ENCODE measurements at places on chromosomes 7 and 10. TPM values are rescaled to one million over a fixed set of nuclear protein-coding genes. Genes with fewer than 3 reads are reported as not detected.
A peak's percentile ranks its signal among the peaks of the same experiment; 100 is the strongest.

DNA sequence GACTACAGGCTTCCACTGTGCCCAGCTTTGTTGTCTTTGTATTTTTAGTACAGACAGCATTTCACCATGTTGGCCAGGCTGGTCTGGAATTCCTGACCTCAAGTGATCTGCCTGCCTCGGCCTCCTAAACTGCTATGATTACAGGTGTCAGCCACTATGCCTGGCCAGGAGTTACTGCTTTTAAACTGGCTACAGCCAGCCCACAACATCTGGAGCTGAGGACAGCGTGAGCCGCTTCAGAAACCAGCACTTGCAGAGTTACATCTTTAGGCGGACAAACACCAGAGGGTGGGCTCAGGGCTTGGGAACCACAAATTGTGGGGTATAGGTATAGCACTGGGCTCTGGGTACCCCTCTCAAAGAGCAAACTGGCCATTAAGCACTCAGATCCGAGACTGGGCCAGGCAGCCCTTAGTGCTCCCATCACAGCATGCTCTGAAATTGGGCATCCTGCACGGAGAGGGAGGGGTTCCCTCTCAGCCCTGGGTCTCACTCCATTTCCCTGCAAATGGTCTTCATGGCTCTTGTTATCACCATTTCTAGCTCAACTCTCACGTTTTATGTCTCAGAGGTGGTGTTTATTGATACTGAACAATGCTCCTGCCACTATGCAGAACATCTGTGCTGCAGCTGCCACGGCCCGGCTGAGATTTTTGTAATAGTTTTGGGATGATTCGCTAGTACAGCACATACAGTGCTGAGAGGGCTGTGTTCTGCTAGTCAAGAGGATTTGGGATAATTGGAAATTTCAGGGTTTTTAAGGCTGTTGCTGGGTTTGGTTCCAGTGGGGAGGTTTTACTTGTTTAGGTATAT is 146.4 kb upstream of the LYZL2 start:
- no peak for DNase-seq

Gene NME8
- total RNA-seq = not detected

Gene C10orf71
- total RNA-seq = 0.99 TPM

Gene OPN1SW
- total RNA-seq = not detected

Gene TAS2R16
- not detected for total RNA-seq

Gene STX1A
- total RNA-seq = 9.9 TPM

Gene WDFY4
- 2.3 TPM for total RNA-seq

Gene HNRNPA2B1
- 306 TPM for total RNA-seq

DNA sequence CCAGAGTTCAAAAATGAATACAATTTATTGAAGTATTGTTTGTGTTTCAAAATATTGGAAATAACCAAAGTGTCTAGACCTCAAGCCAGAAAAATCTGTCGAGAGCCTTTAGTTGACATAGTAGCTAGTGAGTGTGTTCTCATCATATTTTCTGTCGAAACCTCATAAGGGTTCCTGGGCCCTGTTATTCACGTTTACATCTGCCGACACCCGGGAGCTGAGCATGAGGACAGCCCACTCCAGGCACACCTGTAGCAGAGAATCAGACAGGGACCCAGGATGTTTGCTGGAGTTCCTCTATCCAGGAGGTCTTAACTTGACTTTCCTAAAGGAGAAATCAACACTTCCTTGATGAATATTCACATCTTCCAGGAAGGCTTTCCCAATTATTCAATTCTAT is 72.1 kb upstream of the FGL2 start:
- no peak for DNase-seq

DNA sequence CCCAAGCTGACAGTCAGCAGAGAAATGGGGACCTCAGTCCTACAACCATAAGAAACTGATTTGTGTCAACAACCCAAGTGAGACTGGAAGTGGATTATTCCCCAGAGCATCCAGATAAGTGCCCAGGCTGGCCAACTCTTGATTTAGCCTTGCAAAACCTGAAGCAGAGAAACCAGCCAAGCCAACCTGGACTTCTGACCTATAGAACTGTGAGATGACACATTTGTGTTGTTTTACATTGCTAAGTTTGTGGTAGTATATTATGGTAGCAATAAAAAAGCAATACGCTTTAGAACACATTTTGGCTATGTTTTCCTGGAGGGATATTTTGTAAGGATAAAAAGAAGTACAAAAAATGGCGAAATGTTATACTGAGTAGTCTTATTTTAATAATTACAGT is 19.7 kb upstream of the CCDC6 start:
- no peak for DNase-seq

DNA sequence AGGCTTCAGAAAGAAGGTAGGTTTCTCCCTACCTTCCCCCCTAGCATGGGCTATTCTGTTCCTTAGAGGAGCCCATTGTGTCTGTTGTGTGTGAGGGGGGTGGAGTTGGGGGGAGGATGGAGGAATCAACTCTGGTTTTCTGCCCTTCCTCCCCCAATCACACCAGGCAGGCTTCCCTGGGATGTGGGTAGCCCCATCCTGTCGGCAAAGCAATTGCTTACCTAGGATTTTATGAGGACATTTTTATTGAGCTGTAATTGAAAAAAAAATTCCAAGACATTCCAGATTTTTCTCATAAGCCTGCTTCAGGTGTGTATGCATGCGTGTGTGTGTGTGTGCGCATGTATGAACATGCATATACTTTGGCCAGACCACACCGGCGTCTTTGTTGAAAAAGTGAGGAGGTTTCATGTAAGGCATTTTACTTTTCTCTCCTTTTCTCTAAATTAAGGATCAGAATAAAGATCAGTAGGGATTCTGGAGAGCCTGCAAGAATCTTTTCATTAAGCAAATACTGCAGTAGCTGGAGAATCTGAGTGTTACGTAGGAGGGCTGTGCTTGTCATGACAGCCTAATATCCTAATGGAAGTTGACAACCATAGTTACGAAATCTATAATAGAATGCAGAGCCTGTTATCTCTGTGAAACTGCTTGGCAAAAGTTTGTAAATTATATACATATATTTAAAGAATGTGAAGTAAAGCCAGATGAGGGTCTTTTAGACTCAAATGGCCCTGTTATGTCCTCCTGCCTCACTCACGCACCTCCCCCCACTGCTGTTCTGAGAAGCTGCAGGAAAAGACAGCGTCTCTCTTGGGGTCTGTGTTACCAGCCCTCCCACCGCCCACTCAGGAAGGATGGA is 27.3 kb upstream of the SAMD8 start:
- DNase-seq = no peak

Gene POT1
- total RNA-seq = 3.3 TPM

DNA sequence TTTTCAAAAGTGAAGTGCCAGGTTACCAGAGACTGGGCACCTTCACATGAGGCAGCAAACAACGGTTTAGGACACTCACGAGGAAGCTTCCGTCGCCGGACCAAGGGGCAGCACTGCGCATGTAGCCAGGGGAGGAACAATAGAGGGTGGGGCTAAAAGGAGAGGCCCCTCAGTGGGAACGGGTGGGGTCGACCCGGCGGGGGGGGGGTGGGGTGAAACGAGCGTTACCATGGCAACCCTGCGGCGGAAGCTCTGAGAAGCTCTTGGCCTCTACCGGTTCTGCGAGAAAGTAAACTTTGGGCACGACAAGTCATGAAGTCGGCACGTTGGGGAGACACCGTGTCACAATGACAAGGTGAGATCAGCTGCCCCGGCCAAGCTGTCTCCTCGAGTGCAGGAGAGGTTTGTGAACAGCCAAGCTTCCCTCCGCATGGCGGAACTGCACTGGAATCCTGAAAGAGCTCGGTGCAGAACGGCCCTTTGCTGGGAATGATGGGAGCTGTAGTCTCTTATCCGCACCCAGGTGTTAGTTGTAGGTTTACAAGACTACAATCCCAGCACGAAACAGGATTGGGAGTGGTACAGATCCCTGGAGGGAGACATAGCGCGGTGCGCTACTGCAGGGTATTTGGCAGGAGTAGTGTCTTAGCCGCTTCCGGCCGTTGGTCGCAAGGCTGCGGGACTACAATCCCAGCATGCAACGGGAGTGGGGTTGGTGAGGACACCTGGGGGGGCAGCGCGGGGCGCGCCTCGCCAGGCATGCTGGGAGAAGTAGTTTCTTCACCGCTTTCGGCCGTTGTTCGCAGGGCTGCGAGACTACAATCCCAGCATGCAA is 72.8 kb upstream of the ZNF722 start:
- peak; percentile 96 for DNase-seq

- DNase-seq = peak; percentile 20
Observed at GRCh38 chr10:68153473-68154210, 44.4 kb downstream of the MYPN start.

DNA sequence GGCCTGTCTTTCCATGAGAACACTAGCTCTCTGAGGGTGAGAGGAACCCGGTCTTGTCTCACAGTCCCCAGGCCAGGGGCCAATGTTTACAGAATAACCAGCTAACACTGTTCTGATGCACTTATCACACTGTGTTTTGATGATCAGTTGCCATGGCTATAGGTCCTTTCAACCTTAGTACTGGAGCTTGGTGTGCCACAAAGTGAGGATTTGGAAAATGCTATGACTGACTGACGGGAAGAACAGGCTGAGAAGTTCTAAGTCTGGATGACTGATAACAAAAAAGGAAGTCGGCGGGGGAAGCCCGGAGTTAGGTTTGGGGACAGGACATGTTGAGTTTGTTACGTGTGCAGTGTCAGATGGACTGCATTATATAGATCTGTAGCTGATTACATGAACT is 141.8 kb downstream of the CTTNBP2 start:
- no peak for DNase-seq

GRCh38 chr7:103887853-103888602 is 101.4 kb downstream of the RELN start:
- DNase-seq = no peak

Gene LSM8
- total RNA-seq = 17.9 TPM

DNA sequence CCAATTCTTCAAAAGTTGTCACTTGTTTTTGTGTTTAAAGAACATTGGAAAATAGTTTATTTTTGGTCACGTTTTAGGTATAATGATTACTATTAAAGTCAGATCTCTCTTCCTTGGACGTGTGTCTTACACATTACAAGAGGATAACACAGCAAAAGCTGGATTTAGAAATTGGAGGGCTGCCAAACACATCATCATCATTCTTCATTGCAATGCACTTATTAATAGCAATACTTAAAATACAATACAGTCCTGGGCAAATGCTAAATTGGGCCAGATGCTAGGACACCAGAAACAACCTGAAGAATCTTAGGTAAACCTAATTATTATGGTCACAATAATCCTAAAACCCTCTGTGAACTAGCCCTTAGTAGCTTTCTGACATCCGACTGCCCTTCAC is 303.6 kb downstream of the DGKB start:
- no peak for DNase-seq

GRCh38 chr7:107024906-107025305 is 19.6 kb upstream of the PRKAR2B start:
- no peak for DNase-seq

Gene CTTNBP2
- 25.7 TPM for total RNA-seq

DNA sequence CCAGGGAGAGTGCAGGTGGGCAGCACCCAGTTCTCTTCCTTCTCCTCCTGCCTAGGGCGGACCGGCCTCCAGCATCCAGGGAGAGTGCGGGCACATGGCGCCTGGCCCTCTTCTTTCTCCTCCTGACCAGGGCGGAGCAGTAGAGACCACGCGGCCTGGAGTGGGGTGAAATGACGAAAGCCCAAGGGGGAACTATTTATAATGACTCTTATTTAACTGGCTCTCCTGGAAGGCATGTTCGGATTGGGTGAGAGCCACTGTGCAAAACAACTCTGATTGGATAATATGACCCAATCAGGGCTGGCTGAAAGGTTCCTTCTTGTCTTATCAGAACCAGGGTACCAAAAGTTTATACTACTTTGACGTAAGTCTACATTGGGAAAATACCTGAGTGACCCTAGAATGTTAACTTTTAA is 63.1 kb downstream of the ZNF37A start:
- no peak for DNase-seq

DNA sequence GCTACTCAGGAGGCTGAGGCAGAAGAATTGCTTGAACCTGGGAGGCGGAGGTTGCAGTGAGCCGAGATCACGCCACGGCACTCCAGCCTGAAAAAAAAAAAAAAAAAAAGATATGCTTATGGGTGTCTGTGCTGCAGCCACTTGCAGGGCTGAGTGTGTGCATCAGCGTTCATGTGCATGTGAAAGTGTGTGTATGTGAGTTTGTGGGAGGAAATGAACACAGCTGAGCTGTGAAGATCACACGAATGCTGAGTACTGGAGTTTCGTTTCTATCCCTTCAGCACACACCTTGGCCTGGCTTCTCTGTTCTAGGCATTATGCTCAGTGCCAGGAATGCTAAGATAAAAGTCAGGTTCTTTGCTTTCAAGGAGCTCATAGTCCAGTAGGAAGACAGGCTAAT is 12.0 kb upstream of the SVOPL start:
- no peak for DNase-seq

Gene HSPA12A
- 22.7 TPM for total RNA-seq

Gene SAP25
- total RNA-seq = not detected

GRCh38 chr10:14583252-14583651 is 191.4 kb downstream of the FAM107B start:
- DNase-seq = no peak

- no peak for DNase-seq
Observed at GRCh38 chr10:68599771-68600040, 39.6 kb downstream of the TET1 start.

- no peak for DNase-seq
Observed at GRCh38 chr10:97752956-97753355, 16.0 kb downstream of the ZFYVE27 start.

DNA sequence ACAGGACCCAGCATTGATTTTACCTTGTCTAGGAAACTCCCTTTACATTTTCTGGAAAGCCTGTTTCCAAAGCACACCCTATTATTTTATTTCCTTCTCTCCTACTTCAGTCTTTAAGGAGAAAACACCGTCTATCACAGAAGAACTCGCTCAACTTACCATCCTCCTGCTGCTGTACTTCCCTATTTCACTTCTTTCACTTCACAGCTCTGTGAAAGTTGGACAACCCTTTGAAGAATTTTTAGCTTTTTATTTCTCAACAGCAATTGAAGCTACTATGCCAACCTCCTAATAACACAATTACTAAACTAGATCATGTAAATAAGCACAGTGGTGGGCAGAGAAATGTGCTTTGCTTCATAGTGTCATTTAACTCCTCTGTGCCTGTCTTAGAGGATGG is 166.5 kb downstream of the TFEC start:
- DNase-seq = no peak

Gene PIK3CG
- total RNA-seq = 3.1 TPM

DNA sequence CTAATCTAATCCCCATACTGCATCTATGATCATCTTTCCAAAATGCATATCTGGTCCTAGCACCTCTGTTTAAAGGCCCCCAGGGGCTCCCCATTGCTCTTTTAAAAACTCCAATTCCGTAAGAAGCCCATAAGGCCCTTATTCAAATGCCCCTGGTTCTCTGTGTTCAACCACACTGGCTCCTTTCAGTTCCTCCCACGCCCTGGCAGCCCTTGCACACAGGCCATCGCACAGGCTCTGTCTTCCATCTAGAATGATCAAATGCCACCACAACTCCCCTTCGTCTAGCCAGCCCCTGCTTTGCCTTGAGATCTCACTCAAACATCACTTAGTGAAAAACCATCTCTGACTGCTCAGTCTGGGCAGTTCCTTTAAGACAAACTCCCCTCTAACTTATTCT is 112.9 kb upstream of the LYZL2 start:
- DNase-seq = no peak

DNA sequence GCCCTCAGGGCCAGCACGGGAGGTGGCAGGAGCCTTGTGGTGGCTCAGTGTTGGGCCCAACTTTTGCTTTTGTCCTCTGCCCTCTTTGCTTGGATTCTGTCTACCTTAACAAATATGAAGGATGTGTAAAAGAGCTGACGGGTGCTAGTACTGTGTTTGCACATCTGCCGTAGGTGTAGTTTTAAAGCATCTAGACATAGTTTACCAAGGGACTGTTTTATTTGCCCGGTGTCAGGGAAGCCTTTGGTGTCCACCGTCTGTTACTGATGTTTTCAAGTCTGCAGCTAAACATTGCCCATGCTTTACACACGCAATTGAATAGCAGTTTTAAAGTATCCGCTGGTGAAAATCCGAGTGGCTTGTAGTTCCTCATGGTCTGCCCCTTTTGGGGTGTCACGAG is 87.8 kb downstream of the DYNC2I1 start:
- DNase-seq = no peak

Gene GIMAP6
- 10.6 TPM for total RNA-seq

Measured in body of pancreas (tissue), 4 donors.